ENCODE measurements at places on chromosomes 1 and 21. TPM values are rescaled to one million over a fixed set of nuclear protein-coding genes. Genes with fewer than 3 reads are reported as not detected.

The PTPRC gene
- 0.20 TPM for total RNA-seq

The KRTAP10-4 gene
- not detected for total RNA-seq

The RPRD2 gene
- total RNA-seq: 25.2 TPM

The LAMC2 gene
- 13.9 TPM for total RNA-seq

The TRABD2B gene
- 1.8 TPM for total RNA-seq

The SMIM1 gene
- 6.6 TPM for total RNA-seq

The RIMKLA gene
- total RNA-seq: 0.12 TPM

The SCCPDH gene
- total RNA-seq: 25.0 TPM

The KRTAP11-1 gene
- not detected for total RNA-seq

The EXO1 gene
- 2.9 TPM for total RNA-seq

The KPRP gene
- total RNA-seq: not detected

The SLC16A4 gene
- total RNA-seq: 14.8 TPM

The MYOM3 gene
- total RNA-seq: 1.0 TPM

The USH2A gene
- 0.02 TPM for total RNA-seq

The RCAN1 gene
- 197 TPM for total RNA-seq

The SPRR3 gene
- total RNA-seq: 0.70 TPM

The SEC16B gene
- total RNA-seq: 4.2 TPM

The ANKRD34A gene
- total RNA-seq: 5.8 TPM

The SAMSN1 gene
- not detected for total RNA-seq

The LEFTY2 gene
- total RNA-seq: 12.9 TPM

The CHIA gene
- not detected for total RNA-seq

The CLDN17 gene
- total RNA-seq: not detected

The KIAA0040 gene
- total RNA-seq: 5.0 TPM

The GRHL3 gene
- total RNA-seq: 2.6 TPM

The FCRL6 gene
- total RNA-seq: not detected

All from astrocyte (in vitro differentiated cells and primary cell).